ENCODE measurements at places on chromosomes 6 and 20.
A peak's percentile ranks its signal among the peaks of the same experiment; 100 is the strongest.

DNA sequence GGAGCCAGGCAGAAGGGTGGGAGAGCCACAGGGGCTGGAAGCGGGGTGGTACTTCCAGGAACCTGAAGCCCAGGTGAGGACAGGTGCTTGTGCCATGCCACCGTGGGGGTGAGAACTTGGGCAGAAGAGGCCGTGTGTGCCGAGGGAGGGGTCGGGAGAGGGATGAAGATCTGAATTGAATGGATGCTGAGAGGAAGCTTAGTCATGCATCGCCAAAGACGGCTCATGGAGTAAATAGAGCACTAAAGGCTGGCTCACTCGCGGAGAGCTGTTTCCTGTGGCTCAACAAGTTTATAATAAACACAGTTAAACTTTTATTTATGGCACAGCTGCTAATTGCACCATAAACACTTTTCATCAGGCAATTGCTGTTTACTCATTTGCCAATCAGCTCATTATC is 21.7 kb upstream of the MYT1 start:
- DNase-seq, result no peak

DNA sequence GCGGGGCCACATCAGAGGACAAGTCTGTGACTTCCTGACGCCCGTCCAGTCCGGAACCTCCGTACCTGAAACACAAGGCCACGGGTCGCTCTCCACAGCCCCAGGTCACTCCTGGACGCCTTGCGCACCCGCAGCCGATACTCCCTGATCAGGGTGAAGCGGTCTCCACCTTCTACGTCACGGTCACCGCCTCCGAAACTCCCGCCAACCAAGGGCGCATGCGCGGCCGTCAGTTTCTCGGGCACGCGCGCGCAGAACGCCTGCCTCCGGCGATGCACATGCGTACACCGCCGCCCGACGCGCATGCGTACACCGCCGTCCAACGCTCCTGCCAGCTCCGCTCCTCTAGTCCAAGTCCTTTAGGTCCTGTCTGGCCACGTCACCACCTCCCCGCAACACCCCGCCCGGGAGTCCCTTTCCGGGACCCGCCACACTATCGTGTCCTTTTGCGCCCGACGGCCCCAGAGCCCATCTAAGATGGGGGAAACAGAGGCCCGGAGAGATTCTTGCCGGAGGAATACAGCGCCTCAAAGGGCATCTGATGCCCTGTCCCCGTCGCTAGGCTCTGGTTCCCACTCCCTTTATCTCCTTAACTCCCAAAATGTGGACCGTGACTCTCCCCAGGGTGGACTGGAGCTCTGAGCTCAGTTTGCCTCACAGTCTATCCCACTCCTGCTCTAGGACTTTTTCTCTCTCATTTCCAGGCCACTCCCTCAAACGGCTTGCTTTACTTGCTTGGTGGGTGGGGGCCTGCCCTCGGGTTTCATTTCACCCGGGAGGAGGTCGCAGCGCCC is at the start of gene DSN1:
TSS of gene DSN1 (minus strand) at position 167 of the 794 bp plus-strand sequence. CDS start 2,305 bp downstream, outside the sequence.
- peak; percentile 96 for DNase-seq

- DNase-seq, result no peak
Measured at GRCh38 chr6:141347086-141347485, 785.6 kb upstream of the GJE1 start.

- no peak for DNase-seq
Measured at GRCh38 chr6:81138236-81138635, 614.2 kb downstream of the TENT5A start.

GRCh38 chr20:63782051-63782471 is 42.5 kb downstream of the SLC2A4RG start:
- peak; percentile 49 for DNase-seq

GRCh38 chr20:59164686-59165391 is 1.2 kb downstream of the ZNF831 start:
- DNase-seq, result no peak

DNA sequence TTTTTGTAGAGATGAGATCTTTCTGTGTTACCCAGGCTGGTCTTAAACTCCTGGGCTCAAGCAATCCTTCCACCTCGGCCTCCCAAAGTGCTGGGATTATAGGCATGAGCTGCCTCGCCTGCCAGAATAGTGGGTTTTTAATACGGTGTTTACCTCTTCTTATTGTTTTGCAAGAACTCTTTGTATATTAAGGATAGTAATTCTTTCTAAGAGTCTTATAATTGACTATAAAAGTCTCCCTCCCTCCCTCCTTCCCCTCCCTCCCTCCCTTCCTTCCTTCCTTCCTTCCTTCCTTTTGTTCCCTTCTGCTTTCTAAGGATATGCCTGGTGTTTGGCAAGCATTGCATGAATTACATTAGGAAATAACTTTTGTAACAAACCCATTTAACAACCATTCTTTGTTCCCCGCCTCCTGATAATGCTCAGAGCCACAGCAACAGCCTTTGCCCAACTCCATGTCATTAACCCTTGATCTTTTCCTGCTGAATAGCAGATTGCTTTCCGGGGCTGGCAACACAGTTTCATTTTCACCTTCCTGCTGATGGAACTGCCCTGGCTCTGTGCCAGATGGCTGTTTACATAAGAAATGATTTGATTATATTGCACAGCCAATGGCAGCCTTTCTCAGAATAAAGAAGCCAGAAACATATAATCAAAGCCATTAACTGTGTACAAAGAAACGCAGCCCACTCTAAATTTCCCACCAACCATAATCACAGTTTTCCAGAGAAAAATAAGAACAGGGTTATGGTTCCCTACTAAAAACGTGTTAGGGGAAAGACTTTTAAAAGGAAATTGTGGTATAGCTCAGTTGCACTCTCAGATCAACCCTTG is 143.7 kb upstream of the PTPN1 start:
- DNase-seq, result no peak

GRCh38 chr6:105681061-105681460 is 278.2 kb upstream of the PREP start:
- DNase-seq, result no peak

DNA sequence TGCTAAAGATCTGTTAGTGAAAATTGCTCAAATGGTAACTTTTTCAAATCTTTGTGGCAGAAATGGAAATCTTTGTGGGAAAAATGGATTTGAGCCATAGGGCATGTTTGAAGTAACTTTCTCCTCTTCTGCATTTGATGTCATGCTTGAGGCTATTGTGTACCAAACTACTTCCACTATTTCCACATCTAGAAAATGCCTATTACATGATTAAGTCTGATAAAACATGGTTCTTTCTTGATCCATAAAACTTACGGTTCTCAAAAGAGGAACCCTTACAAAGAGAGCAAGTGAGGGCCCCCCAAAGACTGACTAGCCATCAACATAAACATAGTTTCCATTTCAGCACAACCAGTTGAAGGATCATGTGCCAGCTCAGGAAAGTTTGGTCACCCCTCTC is 150.6 kb downstream of the NFATC2 start:
- DNase-seq, result no peak

DNA sequence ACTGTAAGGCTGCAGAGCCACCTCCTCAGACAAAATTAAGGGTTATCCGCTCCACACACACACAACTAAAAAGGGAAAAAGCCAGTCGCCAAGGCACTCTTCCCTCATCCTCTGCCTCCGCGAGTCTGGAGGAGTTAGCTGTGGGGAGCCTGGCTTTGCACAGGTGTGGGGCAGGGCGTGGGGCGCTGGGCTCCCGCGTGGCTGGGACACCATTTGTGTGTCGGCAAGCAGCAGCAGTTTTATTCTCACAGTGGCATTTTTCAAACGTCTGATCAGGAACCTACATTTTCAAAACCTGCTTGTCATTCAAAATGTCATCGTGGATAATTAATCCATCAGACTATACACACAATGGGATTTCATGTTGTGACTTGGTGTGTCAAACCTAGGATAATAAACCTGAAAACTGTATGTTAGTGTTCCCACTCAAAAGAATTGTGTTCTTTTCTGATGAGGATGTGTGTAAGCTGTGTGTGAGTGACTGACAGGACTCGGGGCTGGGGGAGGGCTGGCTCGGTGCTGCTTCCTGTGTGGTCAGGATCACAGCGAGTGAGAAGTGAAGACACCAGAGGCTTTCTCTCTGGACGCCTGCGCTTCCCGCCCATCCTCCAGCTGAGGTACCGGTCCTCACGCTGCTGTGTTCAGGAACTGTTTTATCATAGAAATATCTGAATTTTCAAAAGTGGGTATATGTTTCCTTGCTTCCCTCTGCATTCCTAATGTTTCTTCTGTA is 83.1 kb downstream of the IRF4 start:
- DNase-seq, result peak; percentile 77

- peak; percentile 47 for DNase-seq
Measured at GRCh38 chr20:44496976-44497375, 21.3 kb downstream of the TTPAL start.

DNA sequence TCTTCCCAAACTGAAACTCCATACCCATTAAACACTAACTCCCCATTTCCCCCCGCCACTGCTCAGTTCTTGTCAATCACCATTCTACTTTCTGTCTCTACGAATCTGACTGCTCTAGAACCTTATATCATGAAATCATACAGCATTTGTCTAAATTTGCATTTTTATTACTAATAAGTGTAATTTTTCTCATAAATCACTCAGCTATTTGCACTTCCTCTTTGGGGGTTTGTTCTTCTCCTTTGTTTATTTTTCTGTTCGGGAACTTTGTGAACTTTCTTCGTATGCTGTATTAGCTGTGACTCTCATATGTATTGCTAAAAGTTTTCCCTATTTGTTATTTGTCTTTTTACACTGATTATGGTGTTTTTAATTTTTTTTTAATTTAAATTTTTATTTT is 152.2 kb downstream of the SLC16A10 start:
- no peak for DNase-seq

DNA sequence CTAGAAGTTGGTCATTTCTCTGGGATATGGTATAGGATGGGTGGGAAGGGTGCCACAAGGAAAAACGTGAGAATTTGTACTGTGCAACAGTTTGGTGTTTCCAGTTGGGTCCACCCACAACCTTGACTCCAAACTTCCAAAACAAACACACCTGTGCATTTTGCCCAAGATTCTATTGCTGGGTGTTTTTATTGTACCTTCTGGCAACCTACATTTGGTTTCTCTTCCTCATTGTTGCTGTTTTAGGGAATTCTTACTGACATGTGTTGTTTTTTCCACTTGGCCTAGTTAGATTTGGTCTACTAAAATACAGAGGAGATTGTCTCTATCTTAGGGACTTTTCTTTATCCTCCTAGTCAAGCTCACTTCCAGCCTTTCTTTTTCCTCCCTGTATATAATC is 16.7 kb downstream of the TULP4 start:
- no peak for DNase-seq

DNA sequence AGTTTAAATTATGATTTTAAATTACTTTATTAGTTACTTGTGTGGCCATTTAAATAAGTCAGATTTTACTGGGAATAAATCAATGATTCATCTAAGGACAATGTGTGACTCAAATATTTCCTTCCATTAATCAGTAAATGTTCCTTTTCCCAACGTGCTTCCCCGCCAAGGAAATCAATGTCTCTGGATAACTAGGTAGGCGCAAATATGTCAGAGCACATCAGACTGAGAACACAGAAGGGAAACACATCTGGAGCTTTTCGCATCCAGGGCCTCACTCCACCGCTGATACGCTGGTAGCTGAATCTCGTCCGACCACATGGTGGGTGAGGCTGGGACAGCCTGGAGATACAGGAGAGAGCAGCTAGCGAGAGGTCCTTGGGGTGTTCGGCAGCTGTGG is 56.4 kb upstream of the RPS6KA2 start:
- no peak for DNase-seq

DNA sequence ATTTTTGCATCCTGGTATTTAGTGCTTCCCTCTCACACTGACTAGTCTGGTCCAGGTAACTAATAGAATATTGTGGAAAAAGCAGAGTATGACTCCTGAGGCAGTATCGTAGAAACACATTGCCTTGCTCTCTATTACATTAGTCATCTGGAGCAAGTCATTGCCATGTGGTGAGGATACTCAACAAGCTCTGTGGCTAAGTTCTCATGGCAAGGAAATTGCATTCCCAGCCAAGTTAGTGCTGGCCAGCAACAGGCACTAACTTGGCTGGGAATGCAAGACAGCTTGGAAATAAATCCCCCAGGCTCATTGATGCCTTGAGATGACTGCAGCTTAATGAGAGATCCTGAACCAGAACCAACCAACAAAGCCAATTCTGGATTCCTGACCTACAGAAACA is 39.7 kb upstream of the HTR1B start:
- DNase-seq, result no peak

GRCh38 chr6:1825926-1826325 is 216.2 kb downstream of the FOXC1 start:
- DNase-seq, result no peak

Data from stimulated activated CD4-positive, alpha-beta T cell treated with anti-CD3 and anti-CD28 coated beads, Interleukin-15, amount 100 ng/mL, for 48 hours (primary cell).